Forelimb muscle (tissue), 1 donor: ENCODE measurements at places on chromosomes 1 and 21. TPM values are rescaled to one million over a fixed set of nuclear protein-coding genes. Genes with fewer than 3 reads are reported as not detected.

DNA sequence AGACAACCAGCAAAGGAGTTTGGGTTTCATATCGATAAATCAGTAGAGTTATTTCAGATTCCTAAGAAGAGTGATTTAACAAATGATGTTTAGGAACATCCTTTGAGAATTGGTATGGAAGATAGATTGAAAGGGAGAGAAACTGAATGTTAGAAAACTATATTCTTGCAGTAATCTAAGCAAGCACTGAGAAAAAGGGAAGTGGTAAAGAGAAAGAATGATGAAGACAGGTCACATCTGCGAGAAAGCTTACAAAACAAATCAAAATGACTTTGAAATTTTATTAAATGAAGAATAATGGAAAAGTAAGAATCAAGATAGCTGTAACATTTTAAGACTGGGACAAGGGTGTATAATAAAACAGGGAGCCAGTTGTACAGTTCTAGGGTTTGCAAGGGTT lies 177.0 kb downstream of the HS2ST1 start:
- DNase-seq = no peak

GRCh38 chr1:197374428-197374827 lies 106.4 kb downstream of the CRB1 start:
- no peak for DNase-seq

The GUCA2A gene
- polyA plus RNA-seq = not detected

GRCh38 chr1:45205910-45206721 lies at the start of gene ZSWIM5:
Gene ZSWIM5 (minus strand): TSS chr1:45206605. CDS start chr1:45206350, 255 bp downstream.
- peak; percentile 63 for DNase-seq

DNA sequence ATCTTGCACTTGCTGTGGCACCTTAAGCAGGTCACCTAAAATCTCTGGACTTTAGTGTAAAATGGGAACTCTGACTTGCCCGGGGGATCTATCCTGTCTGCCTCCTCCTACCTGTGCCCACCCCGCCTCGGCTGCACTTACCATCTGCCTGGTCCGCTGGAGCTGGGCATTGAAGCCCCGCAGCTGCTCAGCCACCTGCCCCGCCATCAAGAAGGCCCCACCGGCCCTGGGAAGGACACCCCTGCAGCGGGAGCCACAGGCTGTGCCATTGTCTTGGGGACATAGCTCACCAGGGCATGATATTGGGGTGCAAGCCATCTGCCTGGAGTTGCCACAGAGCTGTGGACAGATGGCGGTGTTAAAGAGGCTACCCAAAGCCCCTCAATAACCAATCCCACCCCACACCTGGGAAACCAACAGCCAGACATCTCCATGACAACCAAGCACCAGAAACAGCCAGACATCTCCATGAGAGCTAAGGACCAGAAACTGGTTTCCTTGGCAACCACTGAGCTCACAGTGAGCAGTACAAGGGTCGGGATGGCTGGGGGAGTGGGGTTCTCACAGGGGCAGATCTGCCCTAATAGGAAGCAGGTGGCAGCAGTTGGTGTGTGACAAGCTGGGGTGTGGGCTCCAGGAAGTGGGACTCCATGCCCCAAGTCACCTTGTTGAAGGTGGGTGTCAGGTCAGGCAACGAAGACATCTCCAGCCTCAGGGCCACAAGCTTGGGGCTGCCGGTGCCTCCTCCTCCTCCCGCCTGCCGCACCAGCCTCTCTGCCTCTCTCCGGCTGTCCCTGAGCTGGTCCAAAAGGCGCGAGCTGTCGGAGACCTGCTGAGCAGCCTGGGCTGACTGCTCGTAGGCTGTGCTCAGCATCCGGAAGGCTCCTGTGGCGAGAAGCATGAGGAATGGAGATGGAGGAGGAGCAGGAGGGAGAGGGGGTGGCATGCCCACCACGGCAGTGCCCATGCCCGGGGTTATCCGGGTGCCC lies 29.1 kb downstream of the LAMB3 start:
- DNase-seq = no peak

The SLAMF6 gene
- 0.16 TPM for polyA plus RNA-seq

DNA sequence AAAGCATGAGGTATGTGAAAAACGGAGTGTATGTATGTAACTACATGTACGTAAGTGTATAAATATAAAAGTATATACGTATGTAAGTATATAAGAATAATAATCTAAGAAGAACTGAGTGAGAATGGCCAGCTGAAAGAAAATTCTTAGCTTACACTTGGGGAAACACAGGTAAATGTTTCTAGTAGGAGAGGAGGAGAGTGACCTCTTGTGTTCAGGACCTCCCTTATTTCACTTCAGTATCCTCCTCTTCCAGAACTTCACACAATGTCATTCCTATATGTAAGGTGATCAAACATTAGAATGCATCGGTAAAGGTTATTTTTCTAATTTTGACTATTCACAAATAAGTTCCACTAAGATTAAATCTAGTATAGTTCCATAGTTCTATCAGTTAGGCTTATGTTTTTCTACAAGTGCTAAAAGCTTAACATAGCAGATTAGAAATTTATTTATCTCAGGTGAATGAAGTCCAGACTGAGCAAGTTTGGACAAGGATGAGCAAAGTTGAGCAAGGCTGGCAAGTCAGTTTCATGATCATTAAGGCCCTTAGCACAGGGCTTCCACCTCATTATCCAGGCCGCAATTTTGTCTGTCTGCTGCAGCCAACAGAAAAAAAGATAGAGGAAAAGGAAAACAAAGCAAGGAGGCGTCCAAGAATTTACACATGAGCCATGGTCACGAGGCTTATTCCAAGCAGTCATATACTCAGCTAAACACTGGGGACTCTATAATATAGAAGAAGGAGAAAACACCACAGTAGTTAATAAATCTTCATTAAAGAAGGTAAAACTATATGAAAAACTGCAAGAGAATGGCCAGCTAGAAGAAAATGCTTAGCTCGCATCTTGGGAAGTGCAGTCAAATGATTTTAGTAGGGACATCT lies 7.1 kb upstream of the MROH9 start:
- no peak for DNase-seq

DNA sequence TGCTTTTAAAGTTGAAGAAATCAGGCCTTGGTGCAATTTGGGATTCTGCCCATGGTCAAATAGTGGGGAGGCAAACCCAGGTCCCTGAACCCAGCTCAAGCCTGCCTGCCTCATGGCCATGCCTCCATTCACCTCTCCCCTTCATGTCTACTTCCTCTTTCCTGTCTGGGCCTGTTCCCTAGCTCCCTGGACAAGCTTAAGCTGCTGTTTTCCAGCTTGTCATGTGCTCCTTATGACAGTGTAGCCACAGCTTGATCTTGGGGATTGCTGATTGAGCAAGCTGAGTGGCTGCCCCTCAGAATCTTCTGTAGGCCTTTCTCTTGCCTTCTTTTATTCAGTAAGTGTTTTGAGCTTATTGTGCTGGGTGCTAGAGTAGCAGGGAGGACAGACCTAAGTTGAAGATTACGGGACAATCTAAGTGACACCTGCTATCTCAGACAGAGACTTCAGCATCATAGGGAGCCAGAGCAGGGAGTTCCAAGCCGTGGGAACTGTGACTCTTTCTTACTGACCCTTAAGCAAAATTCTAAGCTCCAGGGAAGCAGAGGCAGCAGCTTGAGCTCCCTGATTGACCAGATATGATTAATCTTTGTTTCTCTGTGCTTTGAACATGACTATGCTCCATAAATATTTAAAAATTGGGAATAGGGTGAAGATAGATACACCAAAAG lies 520 bp upstream of the MR1 start:
- DNase-seq = no peak

The NUF2 gene
- polyA plus RNA-seq = 9.1 TPM

GRCh38 chr1:1670866-1671265 lies 12.1 kb upstream of the CDK11B start:
- DNase-seq = no peak

- DNase-seq = no peak
Observed at GRCh38 chr21:27586986-27587385, 620.1 kb upstream of the ADAMTS5 start.

The CDK18 gene
- 8.1 TPM for polyA plus RNA-seq

DNA sequence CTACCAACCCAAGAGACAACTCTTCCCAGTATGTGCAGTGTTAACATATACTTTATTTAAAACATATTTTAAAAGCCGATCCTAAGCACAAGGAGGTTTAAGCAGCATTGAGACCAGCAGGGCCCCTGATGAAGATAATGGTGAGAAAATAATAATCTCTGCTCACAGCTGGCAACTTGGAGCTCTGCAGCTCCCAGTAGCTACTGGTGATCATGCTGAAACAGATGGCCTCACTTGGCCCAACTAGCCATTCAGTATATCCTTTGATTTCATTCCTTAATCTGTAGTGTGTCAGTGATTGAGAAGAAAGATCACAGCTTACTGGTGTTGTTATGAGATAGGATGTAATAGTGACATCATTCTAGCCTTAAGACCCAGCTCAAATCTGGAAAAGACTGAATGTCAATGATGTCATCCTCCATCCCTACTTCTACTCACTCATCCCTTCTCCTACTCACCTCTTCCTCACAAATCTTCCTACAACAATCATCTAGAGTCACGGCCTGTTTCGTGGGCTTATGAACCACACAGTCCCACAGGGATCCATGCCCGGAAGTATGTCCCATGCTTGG lies 817.9 kb downstream of the PLA2G4A start:
- DNase-seq = no peak

The RBM11 gene
- polyA plus RNA-seq = 0.09 TPM

The ATP1A2 gene
- 81.8 TPM for polyA plus RNA-seq

GRCh38 chr1:88746916-88747315 lies 62.8 kb downstream of the PKN2 start:
- DNase-seq = no peak

- no peak for DNase-seq
Observed at GRCh38 chr1:192343344-192343743, 26.6 kb downstream of the RGS21 start.

DNA sequence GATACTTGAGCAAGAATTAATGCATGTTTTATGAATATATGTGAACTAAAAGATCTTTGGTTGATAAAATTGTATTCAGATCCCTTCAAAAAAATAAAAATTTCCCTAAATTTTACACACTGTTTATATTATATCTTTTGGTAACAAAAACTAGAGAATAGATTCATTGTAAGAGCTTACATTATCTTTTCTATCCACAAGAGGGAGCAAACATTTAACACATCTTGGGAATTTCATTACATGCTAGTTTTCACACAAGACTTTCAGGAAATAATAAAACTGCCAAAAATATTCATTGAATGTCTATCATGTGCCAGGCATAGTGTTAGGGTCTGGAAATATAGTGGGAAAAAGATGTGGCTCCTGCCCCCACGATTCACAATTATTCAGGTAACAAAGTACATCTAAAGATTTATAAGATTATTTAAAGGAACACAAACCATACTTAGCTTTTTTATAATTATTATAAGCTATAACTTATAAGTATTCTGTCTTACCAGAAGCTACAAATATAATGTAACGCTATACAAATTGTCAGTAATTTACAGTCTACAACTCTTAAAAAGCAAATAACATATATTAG lies 30.6 kb downstream of the FAF1 start:
- peak; percentile 2 for DNase-seq

The CTPS1 gene
- polyA plus RNA-seq = 18.9 TPM

DNA sequence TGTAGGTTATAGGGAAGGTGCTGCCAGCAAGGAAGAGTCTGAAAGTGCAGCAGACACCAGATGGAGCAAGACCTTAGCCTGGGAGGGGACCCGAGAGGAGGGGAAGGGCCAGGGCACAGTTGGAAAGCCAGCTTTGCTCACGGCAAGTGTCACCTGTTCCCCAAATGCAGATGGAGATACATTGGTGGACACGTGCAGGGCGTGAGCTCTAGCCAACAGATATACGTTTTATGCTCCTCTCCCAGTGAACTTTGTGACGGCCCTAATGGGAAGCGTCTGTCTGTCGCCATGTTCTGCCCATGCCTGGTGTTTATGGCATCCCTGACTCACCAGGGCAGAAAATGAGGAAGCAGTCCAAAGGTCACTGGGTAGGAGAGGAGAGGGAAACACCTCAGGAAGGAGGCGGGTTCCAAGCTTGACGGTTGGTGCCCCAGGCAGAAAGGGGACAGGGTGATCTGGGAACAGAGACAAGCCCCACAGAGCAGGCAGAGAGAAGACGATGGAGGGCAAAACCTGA lies 7.6 kb downstream of the GPA33 start:
- DNase-seq = no peak

DNA sequence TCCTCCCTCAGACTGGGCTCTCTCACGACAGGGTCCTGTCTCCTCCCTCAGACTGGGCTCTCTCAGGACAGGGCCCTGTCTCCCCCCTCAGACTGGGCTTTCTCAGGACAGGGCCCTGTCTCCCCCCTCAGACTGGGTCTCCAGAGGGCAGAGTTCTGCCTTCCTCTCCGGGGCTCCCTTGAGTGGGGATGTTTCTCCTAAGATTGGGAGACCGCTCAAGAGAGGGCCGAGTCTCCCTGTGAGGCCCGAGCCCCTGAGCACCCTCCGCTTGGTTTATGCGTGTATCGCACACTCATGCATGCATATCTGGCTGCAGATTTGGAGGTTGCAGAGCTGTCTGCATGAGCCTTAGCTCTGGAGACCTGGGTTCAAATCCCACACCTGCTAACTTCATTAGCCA lies 39.3 kb upstream of the CSF3R start:
- DNase-seq = no peak

The SLC25A44 gene
- polyA plus RNA-seq = 10.8 TPM

The PROK1 gene
- polyA plus RNA-seq = not detected

- no peak for DNase-seq
Observed at GRCh38 chr1:188904201-188904600, 1573.5 kb downstream of the BRINP3 start.

GRCh38 chr1:17145648-17146047 lies 26.4 kb upstream of the PADI2 start:
- no peak for DNase-seq

The DIP2A gene
- 28.9 TPM for polyA plus RNA-seq

- no peak for DNase-seq
Observed at GRCh38 chr1:152188673-152189591, 29.9 kb upstream of the RPTN start.

- DNase-seq = no peak
Observed at GRCh38 chr1:18470671-18471355, 9.9 kb upstream of the KLHDC7A start.

DNA sequence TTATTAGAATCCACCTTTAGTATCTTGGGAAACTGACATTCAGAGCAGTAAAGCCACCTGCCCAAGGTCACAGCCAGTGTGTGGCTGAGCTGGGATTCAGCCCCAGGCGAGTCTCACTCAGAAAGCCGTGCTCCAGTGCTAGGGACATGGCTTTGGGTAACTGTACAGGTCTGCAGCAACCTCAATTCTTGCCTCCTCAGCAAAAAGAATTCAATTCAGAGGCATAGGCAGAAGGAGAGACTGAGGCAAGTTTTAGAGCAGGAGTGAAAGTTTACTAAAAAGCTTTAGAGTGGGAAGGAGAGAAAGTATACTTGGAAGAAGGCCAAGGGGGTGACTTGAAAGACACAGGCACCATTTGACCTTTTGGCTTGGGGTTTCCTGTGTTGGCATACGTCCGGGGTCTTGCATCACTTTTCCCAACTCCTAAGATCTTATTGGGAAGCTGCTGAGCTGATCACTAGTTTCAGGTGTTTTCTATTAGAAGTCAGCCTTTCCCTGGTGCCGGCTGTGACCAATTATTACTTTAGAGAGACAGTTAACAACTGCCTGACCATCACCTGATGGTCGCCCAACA lies 529.3 kb downstream of the MATN1 start:
- DNase-seq = no peak

GRCh38 chr1:68308034-68308433 lies 75.7 kb upstream of the WLS start:
- no peak for DNase-seq

The CFAP74 gene
- polyA plus RNA-seq = 0.24 TPM
